H4 (cell line): ENCODE measurements at places on chromosomes 12 and 14.

GRCh38 chr12:47797441-47797840, 22.3 kb downstream of the HDAC7 start:
- DNase-seq, result no peak

- no peak for DNase-seq
These were observed 397.4 kb downstream of the ADAMTS20 start for GRCh38 chr12:43154498-43155045.

DNA sequence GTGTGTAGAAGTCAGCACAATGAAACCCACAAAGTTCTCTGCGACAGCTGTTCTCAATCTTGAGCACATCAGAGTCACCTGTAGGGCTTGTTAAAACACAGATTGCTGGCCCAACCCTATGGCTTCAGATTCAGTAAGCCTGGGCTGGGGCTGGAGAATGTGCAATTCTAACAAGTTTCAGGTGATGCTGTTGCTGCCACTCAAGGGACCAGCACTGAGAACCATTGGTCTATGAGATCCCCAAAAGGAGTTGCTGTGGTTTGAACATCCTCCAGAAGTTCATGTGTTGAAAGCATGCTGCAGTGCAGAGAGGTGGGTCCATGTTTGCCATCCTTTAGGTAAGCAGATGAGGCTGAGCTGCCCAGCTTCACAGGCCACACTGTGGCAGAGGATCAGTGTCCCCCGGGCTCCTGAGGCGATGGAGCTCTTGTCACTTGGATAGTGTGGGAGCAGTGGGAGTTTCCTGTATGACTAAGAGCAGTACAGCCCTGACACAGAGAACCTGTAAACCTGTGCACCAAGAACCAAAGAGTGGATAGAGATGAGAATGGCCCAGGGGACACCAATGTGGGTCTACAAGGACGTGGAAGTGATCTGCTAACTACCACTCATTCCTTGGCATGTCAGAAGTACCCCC, 8.0 kb upstream of the RTRAF start:
- no peak for DNase-seq

DNA sequence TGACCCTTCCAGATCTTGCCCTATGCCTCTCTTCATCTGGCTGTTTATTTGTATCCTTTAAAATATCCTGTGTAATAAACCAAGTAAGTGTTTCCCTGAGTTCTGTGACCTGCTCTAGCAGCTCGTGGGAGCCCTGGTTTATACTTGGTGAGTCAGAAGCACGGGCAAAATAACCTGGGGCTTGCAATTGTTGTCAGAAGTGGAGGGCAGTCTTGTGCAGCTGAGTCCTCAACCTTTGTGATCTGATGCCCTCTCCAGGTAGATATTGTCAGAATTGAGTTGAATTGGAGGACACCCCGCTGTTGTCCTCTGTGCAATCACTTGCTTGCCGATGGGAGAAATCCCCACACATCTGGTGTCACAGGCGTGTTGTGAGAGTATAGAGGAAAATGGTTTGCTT, 62.5 kb upstream of the PRICKLE1 start:
- DNase-seq, result no peak

DNA sequence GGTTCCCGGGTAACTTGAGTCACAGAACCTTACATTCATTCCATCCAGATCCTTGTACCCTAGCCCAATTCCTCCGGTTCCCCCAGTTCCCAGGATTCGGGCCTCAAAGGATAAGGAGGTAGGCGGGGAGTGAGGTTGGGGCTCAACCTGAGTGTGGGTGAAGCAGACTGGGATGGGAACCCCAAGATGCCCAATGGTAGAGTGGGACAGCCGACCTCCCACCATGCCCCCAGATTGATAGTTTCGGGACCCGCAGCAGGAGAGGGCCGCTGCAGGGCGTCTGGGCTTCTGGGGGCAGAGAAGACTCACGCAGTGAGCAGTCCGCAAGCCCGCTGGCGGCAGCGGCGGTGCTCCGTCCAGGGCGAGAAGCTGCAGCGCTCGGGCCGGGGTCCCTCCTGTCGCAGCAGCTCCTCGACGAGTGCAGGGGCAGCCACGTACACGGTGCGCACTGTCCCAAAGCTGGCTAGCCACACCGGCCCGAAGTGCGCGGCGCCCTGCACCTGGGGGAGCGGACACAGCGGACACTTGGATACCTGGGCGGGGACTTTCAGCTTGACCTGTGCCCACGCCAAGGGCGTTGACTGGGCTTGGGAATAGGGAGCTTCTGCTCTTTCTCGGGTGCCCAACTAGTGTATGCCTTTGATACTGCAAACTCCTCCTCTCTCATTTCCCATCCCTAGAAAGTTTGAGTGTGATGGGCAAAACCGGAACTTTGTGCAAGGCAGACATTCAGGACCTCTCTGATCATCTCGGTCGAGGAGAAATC, 997 bp downstream of the CYP27B1 start:
- DNase-seq, result no peak
